Cardiac muscle cell (in vitro differentiated cells and primary cell): ENCODE measurements at places on chromosomes 5 and 9. TPM values are rescaled to one million over a fixed set of nuclear protein-coding genes. Genes with fewer than 3 reads are reported as not detected.

GRCh38 chr5:177557041-177557647 lies 2.8 kb upstream of the FAM193B start:
- peak; percentile 49 for DNase-seq

GRCh38 chr9:16074963-16075362 lies 522.1 kb downstream of the CCDC171 start:
- no peak for DNase-seq

DNA sequence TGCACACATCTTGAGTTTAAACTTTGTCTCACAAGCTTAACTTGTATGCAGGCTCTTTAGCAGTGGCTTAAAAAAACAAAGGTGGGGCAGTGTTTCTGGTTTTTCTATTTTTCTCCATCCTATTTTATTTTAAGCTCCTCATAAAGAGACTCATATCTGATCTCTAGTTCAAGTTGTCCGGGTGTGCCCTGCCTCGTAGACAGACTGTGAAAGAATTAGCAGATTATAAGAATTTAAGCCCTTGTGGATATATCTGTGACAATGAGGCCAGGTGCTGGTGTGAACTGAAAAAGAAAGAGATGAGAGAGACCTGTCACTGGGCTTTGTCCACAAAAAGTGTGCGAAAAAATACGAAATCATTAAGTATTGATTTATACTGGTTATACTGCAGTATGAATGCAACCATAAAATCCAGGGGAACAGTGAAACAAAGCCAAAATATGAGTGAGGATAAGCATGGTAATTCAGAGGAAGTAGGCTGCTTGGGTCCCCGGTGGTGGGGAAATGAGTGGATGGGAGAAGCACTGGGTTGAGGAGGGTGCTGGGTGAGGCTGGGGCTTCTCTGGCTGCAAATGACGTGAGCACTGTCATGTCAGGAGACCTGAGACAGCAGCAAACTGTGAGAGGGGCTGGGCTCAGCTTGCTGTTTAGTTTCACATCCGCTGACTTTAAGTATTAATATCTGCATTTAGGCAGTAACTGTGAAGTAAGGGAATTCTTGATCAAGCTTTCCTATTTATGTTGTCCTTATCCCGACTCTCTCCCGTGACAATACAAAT lies 179.7 kb upstream of the ANKRD55 start:
- DNase-seq: no peak

GRCh38 chr5:123367739-123368138 lies 55.5 kb downstream of the CEP120 start:
- DNase-seq: peak; percentile 31

NR5A1 gene
- 0.12 TPM in 1 of 2 replicates, not detected in the other for total RNA-seq

WNK2 gene
- total RNA-seq: 31.6 and 92.2 TPM in 2 replicates
